ENCODE measurements at places on chromosomes 12 and 14.

DNA sequence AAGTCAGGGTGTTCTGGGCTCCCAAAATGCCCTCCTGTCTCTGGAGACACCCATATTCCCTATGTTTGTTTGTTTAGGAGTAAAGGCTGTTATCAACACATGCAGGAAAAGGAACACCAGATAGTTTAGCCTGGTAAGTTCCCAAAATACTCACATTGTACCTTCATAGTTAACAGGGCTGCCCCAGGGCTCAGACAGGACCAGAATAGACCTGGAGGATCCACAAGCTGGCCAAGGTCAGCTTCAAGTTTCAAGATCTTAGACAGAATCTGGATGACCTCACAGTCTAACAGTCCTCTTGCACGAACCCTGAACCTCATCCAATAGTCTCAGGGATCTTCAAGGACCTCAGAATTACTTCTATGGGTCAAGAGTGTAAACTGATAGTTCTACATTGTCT is 18.1 kb upstream of the HSP90B1 start:
- DNase-seq: no peak

GRCh38 chr14:74945261-74945851 is 10.0 kb downstream of the PGF start:
- no peak for DNase-seq

- no peak for DNase-seq
Measured at GRCh38 chr12:104354167-104354867, 50.8 kb downstream of the EID3 start.

- peak; percentile 97 for DNase-seq
Measured at GRCh38 chr14:102086972-102087761, at the start of gene HSP90AA1. HSP90AA1 (minus strand) TSS chr14:102087044; CDS start chr14:102086378, 666 bp downstream.

DNA sequence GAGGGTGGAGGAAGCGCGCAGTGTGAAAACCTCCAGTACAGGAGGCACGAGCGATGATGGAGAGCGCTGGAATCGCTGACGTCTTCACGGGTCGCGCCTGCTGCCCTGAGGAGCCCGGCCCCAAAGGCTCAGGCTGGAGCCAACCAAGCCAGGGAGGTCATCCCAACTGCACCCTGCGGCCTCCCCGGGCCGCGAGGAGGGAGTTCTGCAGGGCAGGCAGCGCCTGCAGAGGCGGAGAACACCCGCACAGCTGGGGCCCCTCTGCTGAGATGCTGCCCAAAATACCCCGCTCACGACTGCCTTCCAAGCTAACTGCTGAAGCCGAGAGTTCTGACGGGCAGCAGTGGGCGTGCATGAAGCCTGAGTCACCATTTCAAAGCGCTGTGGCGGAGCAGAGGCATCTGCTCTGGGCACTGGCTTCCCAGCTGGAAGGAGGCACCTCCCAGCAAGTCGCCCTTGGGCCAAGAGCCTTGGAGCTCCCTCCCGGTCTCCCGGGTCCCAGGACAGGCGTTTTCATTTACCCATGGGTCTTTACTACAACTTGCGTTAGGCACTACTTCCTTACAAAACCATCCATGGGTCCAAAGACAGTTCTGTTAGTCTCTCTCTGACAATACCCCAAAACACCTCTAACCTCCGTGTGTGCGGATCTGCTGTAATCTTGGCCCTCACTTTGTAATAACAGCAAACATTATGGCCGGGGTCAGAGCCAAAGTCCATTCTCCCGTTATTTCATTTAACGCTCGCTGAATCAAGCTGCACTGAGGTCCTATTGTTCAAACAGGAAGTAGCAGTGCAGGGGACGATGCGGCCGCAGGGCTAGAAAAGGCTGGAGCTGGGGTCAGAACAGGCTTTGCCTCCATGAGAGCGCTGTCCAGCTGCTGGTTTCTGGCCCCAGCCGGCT is 60.1 kb upstream of the RIMBP2 start:
- DNase-seq: peak; percentile 77

DNA sequence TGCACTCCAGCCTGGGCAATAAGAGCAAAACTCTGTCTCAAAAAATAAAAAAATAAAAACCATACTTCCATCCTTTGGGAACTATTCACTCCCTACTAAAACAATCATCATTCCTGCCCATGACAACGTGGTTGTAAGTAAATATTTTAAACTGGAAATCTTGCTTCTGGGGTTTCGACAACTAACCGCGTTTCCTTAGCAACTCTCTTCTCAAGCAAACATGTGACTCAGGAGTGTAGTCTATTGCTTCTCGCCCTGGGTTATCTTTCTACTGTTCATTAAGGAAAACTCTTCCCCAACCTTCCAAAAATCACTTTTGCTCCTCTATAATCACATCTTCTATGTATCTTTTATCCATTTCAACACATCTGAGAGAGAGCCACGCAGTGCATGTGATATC is 21.8 kb downstream of the APPL2 start:
- DNase-seq: no peak

- no peak for DNase-seq
Measured at GRCh38 chr12:75489187-75489586, 8.6 kb downstream of the GLIPR1 start.

DNA sequence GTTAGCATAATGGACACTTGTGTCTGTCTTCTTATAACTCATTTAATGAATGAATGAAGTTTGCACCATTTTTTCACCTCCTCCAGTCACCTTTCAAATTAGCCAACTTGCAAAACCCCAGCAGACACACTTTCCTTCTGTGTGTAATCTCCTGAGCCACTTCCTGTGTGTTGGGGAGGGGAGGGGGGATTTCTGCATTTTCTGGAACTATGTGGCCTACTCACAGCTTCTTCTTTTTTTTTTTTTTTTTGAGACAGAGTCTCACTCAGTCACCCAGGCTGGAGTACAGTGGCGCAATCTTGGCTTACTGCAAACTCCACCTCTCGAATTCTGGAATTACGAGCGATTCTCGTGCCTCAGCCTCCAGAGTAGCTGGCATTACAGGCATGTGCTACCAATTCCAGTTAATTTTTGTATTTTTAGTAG is 4.1 kb upstream of the SERPINA1 start:
- DNase-seq: no peak

- peak; percentile 42 for DNase-seq
Measured at GRCh38 chr12:44154128-44154527, 318.2 kb downstream of the TMEM117 start.

DNA sequence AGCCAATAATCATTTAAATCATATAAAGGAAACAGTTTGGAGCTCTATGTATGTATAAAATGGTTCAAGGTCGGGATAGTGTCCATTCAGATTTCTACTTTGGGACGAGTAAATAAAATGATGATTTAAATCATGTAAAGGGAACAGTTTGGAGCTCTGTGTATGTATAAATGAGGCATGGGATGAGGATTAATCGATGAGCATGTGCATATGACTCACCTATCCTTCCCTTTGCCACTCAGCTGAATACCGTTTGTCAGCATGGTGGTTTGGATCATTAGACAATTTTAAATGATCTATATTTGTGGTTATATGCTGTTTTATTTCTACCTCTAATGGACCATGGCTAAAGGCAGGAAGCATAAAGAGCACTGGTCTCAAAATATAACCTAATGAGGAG is 7.1 kb upstream of the SLCO1A2 start:
- no peak for DNase-seq

DNA sequence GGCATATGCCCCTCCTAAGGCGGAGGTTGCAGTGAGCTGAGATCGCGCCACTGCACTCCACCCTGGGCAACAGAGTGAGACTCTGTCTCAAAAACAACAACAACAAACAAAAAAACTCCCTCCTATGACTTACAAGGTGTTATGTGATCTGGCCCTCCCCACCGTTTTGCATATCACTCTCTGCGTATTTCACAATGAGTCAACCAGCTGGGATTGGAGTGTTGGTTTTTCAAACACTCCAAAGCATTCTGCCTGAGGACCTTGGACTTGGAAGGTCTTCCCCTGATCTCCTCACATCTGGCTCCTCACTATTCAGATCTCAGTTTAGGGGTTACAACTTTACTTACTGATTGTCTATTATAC is 14.0 kb downstream of the MANSC1 start:
- DNase-seq: no peak

DNA sequence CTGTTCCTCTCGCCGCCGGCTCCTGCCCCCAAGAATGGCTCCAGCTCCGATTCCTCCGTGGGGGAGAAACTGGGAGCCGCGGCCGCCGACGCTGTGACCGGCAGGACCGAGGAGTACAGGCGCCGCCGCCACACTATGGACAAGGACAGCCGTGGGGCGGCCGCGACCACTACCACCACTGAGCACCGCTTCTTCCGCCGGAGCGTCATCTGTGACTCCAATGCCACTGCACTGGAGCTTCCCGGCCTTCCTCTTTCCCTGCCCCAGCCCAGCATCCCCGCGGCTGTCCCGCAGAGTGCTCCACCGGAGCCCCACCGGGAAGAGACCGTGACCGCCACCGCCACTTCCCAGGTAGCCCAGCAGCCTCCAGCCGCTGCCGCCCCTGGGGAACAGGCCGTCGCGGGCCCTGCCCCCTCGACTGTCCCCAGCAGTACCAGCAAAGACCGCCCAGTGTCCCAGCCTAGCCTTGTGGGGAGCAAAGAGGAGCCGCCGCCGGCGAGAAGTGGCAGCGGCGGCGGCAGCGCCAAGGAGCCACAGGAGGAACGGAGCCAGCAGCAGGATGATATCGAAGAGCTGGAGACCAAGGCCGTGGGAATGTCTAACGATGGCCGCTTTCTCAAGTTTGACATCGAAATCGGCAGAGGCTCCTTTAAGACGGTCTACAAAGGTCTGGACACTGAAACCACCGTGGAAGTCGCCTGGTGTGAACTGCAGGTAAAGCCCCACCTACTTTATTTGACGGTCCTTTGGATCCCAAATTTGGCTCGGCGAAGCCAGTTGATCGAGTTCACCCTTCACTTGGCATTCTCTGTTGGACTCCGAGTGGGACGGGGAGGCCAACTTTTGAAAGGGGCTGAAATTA is 1.5 kb downstream of the WNK1 start:
- peak; percentile 38 for DNase-seq

DNA sequence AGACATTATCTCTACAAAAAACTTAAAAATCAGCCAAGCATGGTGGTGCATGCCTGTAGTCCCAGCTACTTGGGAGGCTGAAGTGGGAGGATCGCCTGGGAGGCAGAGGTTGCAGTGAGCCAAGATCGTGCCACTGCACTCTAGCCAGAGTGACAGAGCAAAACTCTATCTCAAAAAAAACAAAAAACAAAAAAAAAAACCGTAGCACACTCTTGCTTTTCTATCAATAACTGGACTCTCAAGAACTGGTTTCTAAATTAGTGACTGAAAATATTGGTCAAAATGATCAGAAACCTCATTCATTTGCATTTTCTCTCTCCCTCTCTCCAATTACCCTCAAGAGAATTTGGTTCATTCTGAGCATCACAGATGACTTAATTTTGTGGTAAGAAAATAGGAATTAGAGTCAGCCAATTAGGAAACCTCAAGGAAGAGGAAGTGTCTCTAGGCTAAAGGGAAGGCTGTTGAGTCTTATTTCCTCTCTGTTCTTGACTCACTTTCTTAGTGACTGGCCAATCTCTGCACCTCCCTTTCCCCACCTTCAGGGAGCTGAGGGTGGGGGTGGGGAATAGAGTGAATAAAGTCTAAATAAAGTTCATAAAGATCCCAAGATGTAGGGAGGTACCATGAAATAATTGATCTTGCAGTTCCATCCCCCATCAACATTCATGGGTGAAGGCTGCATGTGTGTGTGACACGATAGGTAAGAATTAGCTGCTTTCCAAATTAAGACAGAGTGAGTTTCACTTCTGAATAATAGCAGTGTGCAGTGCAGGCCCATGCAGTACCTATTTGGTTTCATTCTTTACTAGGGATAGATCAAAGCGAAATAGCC is 6.8 kb upstream of the PSMA6 start:
- DNase-seq: no peak

DNA sequence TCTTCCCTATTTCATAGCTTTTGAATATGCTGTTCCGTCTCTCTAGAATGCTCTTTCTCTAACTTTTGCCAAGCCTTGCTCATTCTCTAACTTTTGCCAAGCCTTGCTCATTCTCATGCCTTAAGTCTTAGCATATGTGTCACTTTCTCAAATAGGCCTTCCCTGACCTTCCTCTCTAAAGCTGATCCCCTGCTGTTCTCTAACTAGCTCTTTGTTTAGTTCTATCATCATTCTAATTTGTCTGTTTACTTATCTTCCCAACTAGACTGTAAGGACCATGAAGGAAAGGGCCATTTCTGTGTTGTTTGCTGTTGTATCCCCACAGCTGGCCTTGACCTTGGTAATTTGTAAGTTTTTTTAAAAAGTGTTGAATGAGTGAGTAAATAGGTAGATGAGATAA is 71.1 kb downstream of the ZNF641 start:
- DNase-seq: no peak

GRCh38 chr12:131048611-131048990 is 94.9 kb downstream of the ADGRD1 start:
- DNase-seq: no peak

- DNase-seq: no peak
Measured at GRCh38 chr12:38744041-38744440, 161.3 kb downstream of the CPNE8 start.

DNA sequence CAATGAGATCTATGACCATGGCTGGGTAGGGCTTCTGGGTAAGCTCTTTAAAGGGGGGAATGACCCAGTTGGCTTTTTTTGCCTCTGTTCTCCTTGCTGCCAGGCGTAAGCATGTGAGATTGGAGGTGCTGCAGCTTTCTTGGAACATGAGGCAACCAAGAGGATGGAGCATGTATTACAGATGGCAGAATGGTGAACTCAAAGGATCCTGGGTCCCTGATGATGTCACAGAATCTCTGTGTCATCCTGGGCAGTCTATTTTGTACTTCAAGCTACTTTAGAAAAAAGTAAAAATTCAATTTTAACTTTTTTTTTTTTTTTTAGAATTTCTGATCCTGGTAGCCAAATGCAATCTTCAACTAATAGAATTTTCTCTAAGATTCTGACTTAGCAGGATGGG is 8.0 kb downstream of the KRT82 start:
- no peak for DNase-seq

DNA sequence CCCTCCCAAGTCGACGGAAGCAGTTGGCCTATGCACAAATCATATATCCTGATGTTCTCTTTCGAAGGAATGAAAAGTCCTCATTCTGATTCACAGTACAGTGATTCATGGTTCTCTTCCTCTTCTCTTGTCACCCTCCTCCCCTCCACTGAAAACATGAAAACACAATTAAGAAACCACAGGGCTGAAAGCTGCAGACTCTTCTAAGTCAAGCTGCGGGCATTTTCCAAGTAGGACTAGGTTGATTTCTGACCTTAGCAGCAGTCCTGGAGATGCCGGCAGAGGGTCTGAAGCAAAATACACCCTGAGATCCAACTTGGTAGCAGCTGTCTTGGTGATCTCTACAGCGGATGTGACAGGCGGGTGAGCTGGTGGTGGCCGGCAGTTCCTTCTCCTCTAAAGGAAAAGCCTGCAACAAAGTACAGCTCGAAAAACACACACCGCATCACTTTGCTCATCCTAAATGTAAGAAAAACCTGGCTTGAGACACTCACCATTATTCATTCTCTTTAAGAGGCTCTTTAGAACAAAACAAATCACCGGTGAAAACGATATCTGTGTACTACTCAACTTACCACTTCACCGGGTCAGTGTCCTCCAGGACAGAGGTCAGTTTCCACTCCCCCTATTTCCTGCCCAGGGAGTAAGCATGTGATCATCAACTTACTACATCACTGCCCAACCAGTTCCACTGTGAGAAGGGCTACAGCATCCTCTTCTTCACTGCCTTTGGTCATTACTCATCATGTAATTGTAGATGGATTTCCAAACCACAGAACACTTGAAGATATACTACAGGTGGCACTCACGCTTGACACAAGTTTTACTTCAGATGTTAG is 6.0 kb downstream of the TMCC3 start:
- DNase-seq: peak; percentile 48

GRCh38 chr14:86938320-86938719 is 1054.7 kb downstream of the GALC start:
- DNase-seq: no peak
